Endothelial cell of umbilical vein (primary cell): ENCODE measurements at places on chromosomes 16 and 17.

- no peak for DNase-seq
Measured at GRCh38 chr16:8489580-8489979, 100.7 kb downstream of the TMEM114 start.

GRCh38 chr17:17345294-17345597, 42.1 kb downstream of the NT5M start:
- DNase-seq: no peak

DNA sequence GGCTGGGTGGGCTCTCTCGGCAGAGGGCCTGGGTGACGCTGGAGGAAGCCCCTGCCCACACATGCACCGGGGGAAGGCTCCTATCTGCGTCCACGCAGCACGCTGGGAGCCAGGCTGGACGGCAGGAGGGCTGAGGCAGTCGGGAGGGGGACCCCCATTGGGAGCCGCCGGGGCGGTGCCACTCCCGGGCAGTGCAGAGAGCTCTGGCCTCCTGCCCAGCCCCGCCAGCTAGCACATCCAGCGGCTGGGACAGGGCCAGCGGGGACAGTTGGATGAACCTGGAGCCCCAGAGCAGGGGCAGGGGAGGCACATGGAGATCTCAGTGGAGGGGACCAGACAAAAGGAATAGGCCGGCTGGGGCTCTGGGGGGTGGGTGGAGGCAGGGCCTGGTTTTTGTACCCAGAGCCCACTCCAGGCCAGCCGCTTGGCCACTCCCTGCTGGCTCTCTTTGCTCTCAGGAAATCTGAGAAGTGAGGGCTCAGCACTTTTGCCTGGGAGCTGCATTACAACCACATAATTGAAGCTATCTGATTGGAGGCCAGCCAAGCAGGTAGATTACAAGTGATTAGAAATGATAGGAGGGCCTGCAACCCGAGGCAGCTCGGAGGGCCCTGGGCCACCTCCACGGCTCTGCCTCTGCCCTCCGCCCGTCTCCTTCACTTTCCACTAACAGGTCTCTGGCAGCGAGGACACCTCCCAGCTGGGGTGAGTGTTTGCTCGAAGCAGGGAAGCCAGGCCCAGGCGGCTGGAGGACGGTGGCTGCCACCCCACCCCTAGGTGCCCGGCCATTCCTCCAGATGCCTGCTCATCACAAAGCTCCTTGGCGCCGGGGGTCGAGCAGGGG, 40.1 kb downstream of the ENGASE start:
- no peak for DNase-seq

DNA sequence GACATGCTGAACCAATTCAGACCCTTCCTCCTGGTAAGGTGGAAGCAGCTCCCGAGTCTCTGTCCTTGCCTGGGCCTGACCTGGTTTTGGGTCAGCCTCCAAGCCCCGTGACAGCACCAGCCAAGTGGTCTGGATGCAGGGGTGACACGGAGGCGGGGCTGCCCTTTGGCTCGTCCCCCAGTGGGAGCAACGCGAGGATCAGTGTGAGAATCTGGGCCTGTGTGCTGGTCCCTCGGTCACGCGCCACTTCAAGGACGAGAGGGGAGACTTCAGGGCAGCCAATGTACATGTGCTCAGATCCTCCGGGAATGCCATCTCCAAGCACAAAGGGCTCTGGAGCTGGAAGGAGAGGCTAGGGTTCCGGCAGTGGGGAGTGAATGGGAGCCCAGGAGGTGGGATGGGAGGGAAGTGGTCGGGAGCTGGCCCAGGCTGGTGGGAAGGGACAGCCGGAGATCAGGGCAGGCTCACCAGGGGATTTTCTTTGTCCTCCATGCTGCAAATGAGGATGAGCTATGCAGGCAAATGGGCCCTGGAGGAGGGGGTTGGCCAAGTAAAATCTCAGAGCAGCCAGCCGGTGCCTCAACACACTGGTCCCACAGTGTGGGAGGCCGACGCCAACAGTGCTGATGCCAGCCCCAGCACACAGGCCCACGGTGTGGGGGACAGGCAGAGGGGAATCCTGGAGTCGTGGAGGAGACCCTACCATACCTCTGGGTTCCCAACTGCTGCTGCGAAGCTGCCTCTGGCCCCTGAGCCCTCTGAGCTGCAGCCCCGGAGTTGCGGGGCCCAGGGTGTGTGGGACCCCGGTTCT, 4.2 kb upstream of the NDRG4 start:
- DNase-seq: no peak

DNA sequence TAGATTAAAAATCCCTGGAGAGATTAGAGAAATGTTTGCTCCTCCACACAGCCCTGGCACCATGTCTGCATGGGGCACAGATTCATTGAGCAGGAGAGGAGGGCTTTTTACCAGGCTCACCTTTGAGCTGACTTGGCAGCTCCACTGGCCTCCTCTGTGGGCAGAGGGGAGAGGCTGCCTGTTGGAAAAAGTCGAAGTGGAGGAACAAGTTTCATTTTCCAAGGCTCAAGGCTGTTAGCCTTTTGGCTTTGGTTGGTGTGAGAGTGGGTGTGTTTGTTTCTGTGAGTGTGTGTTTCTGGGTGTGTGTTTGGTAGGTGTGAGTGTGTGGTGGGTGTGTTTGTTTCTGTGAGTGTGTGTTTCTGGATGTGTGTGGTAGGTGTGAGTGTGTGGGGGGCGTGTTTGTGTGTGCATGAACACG, 5.6 kb downstream of the TMEM238L start:
- DNase-seq: no peak

DNA sequence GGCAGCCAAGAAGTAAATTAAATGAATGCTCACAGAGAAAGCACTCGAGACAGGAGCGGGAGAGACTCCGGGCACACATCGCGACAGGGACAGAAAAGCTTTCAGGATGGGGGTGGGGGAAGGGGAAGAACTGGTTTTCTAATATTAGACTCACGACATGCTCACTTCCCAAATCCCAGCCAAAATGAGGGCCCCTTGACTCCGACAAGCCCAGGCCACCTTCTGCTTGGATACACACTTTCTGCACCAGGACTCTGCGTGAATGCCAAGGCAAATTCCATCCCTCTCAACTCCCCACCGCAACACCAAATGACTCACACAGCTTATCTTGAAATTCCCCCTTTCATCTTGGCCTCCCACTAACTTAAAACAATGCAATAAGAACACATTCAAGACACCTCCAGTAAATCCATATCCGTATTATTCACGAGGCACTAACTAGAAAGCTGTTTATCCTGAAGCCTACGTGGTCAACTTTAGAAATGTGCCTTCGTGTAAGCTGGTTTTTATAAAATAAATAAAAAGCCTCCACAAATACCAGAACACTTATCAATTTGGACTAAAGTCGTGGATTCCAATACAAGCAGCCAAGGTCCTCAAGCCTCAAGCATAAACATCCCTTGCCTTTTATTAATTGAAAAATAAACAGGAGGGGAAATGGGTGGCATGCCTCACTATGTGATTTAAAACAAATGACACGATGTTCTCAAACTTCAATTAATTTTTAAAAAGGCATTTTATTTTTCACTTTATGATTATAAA, 46.1 kb downstream of the NXN start:
- DNase-seq: peak; percentile 94

GRCh38 chr16:48918520-48919258, 308.7 kb upstream of the N4BP1 start:
- no peak for DNase-seq

- no peak for DNase-seq
Measured at GRCh38 chr17:11900041-11900476, 97.2 kb downstream of the ZNF18 start.

GRCh38 chr17:44672479-44673093, 16.3 kb downstream of the MEIOC start:
- DNase-seq: peak; percentile 44

GRCh38 chr17:37541880-37542660, 52.4 kb downstream of the DUSP14 start:
- DNase-seq: no peak

DNA sequence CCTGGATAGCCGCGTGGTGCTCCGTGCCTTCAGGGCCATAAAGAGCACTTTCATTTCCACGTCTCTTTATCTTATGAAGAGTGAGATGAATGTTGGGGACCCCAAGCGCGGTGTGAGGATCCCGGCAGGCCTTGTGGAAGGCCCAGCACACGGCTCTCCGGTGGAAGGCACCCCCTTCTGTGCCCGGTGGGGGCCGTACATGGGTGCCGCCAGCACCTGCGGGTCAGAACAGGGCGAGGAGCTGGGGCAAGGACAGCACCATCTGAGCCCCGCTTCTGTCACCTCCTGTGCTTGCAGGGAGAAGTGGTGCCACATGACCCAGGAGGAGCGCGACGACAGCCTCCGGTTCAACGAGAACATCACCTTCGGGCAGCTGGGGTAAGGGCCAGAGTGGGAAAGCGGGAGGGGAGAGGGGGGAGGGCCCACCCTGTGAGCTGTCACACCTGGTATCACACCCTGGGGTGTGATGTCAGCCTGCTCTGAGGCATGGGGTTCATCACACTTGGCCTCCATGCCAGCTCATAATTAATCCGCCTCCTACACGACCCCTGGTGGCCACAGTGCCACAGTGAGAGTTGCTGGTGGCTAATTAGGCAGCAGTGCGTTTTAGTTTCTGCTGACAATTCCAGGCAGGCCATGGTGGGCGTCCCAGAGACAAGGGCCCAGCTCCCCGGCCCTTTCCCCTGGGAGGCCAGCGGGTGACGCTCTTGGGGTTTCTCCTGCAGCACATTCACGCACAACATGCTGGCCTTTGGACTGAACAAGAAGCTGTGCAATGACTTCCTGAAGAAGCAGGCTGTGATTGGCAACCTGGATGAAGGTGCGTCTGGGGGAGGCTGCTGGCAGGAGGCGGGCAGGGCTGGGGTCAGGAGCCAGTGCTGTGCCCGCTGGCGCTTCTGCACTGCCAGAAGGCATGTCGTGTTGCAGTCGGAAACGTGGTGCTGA, 25.7 kb downstream of the CIBAR2 start:
- peak; percentile 63 for DNase-seq

DNA sequence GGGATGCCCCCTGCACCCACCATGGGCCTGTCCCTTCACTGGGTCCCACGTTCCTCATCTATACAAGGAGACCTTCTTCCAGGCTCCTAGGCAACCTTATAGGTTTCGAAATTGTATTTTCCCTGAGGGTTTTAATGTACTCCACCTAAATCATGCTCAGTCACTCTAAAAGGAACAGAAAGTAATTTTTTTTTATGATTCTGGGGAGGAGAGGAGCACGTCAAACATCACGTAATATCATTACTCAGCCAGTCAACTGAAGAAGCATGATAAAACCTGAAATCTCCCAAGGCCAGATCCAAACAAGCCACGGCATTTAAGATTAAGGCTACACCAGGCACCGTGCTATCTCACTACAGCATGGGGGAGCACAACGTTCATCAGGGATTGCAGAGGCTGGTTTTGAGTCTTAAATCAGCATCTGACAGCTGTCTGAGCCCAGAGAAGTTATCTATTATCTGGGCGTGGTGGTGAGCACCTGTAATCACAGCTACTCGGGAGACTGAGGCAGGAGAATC, 3.9 kb upstream of the TMEM114 start:
- no peak for DNase-seq

DNA sequence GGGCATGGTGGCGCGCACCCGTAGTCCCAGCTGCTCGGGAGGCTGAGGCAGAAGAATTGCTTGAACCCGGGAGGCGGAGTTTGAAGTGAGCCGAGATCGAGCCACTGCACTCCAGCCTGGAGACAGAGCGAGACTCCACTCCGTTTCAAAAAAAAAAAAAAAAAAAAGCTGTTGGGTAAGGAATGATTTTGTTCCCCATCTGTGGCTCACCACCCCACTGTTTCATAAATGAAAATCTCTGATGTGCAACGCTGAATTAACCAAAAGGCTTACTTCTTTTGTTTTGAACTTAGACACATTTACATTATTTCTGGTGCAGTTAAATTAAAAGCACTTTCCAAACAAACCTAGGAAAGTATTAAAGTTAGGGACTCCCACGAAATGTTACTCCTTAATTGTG, 1.2 kb upstream of the METTL9 start:
- no peak for DNase-seq

DNA sequence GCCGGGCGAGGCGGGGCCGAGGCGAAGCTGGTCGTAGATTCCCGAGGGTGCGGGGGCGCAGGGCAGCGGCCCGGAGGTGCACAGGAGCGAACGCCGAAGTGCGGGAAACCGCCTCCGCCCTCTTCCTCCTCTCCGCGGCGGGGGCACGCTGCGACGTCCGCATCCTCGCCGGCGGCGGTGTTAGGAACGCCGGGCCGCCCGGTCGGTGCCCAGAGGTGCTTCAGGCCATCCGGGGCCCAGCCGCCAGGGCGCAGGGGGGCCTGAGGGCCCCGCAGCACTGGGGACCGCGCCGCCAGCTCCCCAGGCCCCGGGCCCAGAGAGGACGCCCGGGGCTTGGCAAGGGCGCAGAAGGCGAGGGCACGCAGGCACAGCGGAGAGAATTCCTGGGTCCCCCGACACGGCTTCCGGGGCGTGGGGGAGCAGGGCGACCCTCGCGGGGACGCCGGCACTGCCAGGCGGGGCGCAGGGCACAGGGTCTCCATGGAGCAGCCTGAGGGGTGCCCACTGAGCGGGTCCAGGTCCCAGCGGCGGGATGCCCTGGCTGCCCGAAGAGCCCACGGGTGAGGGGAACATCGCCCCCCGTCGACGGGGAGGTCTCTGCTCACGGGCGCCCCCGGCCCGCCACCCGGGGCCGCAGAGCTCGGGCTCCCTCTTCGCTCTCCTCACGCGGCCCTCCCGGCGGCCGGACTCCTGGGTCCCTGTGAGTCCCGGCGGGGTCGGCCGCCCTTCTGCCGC, 576 bp downstream of the EPOP start:
- no peak for DNase-seq

- DNase-seq: no peak
Measured at GRCh38 chr16:65621640-65622039, 499.8 kb upstream of the CDH11 start.

DNA sequence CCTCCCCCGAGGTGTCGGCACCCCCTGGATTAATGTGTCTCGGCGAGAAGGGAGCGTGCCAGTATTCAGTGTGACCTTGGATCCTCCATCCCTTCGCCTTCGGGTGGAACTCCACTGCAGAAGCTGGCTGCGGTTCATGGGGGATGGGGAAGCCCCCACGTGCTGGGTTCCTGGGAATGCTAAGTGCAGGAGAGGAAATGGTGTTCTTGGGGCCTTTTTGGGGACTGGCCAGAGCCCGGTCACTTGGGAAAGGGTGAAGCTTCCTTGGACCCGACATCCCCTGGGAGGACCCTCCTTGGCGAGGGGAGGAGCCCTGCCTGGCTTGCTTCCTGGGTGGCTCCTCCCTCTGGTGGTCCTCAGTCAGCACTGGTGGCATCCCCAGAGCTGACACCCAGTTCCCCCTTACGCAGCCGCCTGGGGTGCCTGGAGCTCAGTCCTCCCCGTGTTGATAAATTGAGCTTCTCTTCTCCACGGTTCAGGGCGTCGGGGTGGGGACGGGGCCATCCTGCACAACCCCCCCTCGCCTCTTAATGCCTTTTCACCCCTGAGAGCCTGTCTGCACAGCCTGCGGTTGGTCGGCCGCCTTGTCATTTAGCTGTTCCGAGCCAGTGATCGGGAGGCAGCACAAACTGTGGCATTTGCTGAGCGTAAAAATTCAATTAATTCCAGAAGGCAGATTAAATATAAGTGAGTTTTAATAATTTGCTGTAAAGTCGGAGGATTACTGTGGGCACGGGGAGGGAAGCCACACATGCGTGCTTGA, 30.7 kb upstream of the GSE1 start:
- DNase-seq: no peak

GRCh38 chr16:20628213-20628612, 52.0 kb upstream of the ACSM2B start:
- DNase-seq: no peak
